ENCODE measurements at places on chromosomes 1 and 21.

GRCh38 chr1:152111515-152111968, 3.7 kb downstream of the TCHH start:
- no peak for DNase-seq

GRCh38 chr1:201825245-201825644, 3.7 kb upstream of the IPO9 start:
- no peak for DNase-seq

- peak; percentile 74 for DNase-seq
These were observed 60.0 kb upstream of the C1orf105 start for GRCh38 chr1:172360511-172360910.

DNA sequence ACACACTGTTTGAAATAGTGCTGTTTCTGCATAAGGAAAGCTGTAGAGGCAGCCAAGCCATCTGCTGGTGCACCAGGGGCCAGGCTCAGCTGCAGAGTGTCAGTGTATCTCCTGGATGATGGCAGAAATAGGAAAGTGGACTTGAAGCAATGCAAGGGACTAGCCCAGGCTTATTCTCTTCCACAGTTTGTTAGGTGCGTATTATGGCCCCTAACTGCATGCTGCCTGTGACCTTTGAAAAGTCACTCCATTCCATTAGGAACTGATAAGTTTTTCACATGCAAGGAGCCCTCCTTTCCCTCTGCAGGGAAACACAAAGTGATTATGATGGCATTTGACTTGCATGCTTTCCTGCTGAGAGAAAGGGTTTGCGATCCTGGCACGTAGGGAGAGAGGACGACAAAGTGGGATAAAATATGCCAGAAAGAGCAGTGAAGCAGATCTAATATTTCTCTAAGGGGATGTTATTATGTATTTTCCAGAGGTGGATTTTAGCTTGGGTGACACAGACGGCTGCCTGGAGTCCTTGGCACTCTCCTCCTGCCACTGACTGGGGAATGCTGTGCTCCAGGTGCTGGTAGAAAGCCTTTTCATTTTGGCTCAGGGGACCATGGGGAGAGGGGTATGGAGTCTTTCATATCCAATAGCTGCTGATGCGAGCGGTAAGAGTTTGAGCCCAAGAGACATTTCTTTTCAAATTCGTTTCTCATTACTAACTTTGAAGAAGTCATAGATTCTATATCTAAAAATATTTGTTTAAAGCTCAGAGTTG, 402.1 kb upstream of the B3GALT2 start:
- DNase-seq = no peak

- DNase-seq = no peak
These were observed 5.3 kb downstream of the KRTAP10-1 start for GRCh38 chr21:44534688-44535087.

DNA sequence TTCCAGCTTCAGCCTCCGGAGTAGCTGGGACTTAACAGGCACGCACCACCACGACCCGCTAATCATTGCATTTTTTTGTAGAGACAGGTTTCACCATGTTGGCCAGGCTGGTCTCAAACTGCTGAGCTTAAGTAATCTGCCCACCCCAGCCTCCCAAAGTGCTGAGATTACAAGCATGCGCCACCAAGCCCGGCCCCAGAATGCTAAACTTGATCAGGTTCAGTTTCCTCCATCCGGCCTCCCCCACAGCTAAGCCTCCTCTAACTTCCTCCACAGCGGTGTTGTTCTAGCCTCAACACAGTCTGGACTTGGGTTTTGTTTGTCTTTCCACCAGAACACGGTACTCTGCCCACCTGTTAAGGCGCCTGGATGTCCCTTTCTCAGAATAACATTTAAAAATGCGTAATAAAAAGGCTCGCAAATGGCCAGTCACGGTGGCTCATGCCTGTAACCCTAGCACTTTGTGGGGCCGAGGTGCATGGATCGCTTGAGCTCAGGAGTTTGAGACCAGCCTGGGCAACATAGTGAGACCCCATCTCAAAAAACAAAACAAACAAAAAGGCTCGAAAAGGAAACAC, 2.4 kb downstream of the PARP1 start:
- no peak for DNase-seq

DNA sequence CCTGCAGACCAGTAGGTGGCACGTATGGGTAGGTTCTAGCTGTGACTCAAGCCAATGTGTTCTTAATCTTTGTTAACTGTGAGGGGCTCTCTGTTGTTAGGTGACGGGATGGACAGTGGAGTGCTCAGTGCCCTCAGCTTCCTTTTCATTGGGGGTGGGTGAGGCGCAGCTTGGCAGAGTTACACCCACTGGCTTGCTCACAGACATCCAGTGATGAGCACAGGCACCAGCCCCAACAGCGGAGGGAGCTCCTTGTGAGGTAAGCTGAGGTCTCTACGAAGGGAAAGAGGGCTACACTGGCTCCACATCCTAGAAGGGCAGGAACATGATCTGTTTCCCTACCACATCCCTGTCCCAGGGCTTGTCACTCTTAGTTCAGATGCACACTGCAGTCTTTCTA, 871.3 kb downstream of the LRRIQ3 start:
- no peak for DNase-seq

DNA sequence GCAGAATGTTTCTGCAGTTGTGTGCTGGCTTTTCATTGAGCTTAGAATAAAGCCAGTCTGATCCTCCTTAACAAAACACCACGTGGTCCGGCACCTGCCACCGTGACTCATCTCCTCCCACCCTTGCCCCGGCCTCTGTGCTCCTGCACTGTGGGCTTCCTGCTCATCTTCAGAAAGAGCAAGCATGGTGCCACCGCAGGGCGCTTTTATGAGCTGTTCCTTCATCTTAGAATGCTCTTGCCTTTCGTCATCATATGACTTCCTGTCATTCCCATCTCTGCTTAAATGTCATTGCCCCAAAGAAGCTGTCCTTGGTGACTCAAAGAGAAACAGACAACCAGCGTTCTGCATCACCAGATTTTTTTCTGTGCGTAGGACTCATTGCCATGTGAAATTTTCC, 117.8 kb downstream of the HHAT start:
- peak; percentile 37 for DNase-seq

DNA sequence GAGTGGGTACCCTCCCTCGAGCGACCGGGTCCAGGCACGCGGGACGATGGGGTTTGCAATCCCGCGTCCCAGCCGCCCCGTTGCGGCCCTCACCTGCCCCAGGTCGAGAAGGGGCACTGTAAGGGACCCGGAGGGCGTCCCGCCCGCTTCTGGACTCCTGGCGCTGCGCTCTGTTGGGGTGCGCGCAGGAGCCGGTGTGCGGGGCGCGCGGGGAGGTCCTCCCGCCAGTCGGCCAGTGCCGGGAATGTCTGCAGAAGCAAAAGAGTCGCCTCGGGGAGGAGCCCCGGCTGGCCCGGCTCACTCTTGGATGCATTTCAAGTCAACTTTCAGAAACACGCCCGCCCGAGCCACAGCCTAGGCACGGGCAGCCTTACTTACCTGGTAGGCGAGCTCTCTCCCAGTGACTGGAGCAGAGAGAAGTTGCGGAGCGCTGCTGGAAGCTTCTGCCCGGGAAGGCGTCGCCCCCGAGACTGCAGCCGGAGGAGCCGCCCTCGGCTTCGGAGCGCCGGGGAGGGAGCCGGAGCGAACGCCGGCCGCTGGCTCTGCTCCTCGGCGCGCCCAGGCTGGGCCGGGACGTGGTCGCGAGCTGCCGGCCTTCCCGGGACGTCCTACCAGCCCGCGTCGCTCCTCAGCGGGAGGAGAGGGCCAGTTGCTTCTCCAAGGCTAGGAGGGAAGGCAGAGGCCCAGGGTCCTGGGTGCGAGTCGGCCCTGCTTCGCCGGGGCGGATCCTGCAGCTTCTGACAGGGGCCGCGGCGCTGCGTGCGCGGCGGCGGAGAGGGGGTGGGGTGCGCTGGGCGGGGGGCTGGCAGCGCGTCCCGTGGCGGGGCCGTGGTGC, at the start of gene LMX1A:
Gene LMX1A (minus strand): TSS at position 739 of the 835 bp plus-strand sequence. CDS start 1,156 bp downstream, outside the sequence.
- DNase-seq = no peak

DNA sequence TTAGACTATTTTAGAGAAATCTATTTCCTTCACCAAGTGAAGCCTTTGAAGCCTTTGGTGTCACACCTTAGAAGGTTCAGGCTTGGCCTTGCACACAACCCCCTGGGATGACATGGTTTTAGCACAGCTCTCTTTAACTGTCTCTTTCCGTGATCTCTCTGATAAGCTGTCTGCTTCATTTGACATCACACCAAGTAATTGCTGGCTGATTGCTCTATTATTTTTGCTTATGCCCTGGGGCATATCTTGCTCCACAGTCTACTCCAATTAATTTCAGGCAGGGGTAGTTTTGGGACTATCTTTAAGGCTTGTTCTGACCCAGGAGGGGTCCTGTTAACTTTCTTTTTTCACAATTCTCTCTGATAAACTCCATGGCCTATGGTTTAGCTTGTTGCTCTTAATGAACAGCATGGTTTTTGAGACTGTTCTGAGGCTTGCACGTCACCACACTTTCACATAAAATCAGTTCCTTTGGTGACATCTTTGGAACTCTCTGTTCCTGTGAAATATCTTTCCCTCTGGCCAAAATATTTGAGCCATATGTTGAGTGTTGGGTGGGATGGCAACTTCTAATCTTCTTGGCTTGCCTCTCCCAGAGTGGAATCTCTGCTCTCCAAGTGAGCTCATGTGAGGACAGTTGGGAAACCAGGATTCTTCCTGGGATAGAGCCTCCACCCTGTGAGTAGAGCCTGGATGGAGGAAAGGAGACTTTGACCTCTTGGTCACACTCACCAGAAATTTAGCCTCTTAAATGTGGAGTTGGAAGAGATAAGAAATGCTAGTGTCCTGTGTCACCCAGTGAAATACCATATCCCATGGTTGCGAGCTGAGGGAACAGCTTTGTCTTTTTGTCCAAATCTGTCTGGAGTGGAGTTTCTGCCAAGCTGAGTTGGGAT, 63.6 kb downstream of the MAP3K21 start:
- DNase-seq = no peak

GRCh38 chr1:32066489-32066873, 6.3 kb upstream of the TMEM39B start:
- DNase-seq = peak; percentile 78

DNA sequence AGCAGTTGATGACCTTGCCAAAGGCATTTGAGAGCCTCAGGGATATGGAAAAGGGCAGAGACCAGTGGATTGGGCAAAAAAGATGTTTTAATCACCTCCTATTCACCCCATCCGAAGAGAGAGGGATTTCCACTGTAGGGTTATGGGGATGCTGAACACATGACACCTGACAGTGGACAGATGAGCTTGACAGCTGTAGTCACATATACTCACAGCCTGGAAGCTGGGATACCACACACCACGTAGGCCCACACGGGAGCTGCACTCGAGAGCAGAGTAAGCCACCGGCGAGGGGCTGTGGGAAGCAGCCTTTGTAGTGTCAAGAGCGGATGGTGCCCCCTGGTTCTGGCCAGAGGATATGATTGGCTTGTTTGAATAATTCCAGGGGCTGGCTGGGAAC, 20.0 kb downstream of the ZBTB40 start:
- DNase-seq = no peak

- peak; percentile 51 for DNase-seq
These were observed at the start of gene NASP for GRCh38 chr1:45583666-45584350. Gene NASP, plus strand, starts transcription at chr1:45584041. Its CDS starts 106 bp downstream, at chr1:45584147.

GRCh38 chr1:228306275-228307217, 98.7 kb downstream of the OBSCN start:
- no peak for DNase-seq

GRCh38 chr1:234614081-234614489, 4.1 kb upstream of the IRF2BP2 start:
- DNase-seq = no peak

- DNase-seq = no peak
These were observed 94.8 kb downstream of the DSCAM start for GRCh38 chr21:40752125-40752524.

DNA sequence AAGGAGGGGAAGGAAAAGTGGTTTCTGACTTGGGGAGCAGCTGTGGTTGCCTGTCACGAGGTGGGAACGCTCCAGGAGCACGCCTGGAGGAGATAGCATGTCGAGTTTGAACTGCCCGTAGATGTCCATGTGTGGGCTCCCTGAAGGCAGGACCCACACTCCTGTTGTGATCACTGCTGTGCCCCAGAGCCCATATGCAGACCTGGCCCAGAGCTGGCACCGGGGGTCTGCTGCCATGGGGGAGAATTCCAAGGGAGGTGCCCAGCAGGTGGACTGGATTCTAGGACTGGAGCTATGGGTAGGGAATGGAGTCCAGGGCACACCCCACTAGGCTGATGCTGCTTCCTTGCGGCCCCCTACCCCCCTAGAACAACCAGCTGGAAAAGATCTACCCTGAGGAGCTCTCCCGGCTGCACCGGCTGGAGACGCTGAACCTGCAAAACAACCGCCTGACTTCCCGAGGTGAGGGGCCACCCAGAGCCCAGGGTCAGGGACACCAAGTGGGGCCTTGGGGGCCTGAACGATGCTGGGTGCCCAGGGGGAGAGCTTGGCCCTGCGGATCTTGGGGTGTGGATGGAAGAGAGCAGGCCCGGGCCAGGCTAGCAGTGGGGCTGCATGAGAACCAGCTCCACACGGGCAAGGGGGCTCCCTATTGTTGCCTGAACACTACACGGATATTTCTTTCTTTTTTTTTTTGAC, 9.3 kb downstream of the PODN start:
- DNase-seq = no peak

DNA sequence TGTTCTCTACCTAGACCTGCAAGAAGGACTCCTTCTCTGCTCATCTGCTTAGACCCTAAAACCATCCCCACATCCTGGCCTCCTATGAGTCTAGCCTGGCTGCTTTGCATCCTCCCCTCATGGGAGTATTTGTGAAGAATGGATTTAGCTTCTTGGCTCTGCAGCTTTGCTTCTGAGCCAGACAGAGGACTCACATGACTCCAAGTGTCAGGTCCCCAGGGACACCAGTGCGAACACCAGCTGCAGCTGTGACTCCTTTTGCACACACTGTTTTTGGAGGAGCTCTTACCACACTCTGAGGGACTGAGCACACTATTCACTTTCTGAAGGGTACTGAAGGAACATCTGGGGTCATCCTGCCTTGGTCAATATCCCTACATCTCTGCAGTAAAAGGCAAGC, 131.8 kb upstream of the SGIP1 start:
- DNase-seq = no peak

GRCh38 chr1:227311389-227312001, 6.8 kb downstream of the CDC42BPA start:
- no peak for DNase-seq

DNA sequence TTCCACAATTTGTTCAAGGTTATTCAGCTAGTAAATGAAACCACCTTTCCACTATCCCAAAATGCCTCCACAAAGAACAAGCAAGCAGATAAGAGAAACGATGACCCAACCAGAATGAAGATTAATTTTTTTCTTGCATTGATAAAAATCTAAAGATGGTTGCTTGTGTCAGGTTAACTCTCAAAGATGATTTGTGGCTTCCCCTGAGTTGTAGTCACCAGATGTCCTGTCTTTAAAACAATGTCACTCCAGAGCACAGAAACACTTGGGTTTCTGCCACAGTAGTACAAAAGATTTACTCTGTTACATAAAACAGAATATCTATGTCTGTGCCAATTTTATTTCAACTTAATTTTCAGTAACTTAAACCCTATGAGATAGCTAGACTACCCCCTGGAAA, 11.4 kb upstream of the CCDC17 start:
- DNase-seq = no peak
